ENCODE measurements at places on chromosomes 13 and 19.

GRCh38 chr13:24727731-24728601 is 36.0 kb upstream of the RNF17 start:
- H3K27me3 ChIP-seq = peaks cover 11% of the 10 kb centered on the region
- no peak overlapping the region for H3K4me3 ChIP-seq
- DNase-seq = peak; percentile 76

GRCh38 chr19:6417713-6418561 is 6.7 kb downstream of the KHSRP start:
- peaks cover 92% of the 10 kb centered on the region for H3K36me3 ChIP-seq
- H3K4me3 ChIP-seq = no peak overlapping the region
- no peak for DNase-seq
- H3K27me3 ChIP-seq = no peaks in the 10 kb centered on the region

DNA sequence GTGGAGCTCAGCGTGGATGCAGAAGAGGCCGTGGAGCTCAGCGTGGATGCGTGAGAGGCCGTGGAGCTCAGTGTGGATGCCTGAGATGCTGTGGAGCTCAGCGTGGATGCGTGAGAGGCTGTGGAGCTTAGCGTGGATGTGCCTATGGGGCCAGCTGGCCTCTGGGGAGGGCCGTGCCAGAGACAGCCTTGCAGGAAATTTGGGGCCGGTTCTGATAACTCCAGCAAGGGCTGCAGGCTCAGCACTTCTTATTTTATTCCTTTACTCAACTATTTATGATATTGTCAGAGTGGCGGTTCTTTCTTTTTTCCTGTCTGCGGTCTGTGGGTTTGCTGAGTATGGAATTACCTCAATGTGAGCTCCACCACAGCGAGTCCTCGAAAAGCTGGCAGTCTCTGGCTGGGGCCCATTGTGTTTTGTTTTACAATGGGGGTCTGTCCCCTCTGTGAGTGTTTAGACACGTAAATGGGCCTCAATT is 17.8 kb upstream of the TMEM255B start:
- H3K36me3 ChIP-seq = no peaks in the 10 kb centered on the region
- peaks cover 20% of the 10 kb centered on the region for H3K4me1 ChIP-seq
- DNase-seq = peak; percentile 56

DNA sequence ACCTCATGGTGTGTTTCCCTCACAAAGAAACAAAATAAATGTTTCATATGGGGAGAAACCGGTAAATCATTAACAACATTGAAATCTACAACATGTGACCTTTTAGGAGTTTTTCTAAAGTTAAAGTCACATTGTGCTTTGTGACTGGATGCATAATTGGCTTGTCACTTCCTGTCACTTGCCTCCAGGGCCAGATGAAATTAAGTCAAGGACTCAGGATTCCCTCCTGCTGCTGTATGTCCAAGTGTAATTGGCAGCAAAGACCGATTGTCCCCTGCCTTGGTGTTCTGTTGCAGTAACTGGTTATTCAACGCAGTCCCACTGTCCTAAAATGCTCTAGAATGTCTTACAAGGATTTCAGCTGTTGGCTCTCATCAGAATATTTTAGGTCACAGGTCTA is 448.2 kb downstream of the LIG4 start:
- no peak overlapping the region for H3K27ac ChIP-seq
- DNase-seq = no peak
- H3K27me3 ChIP-seq = no peaks in the 10 kb centered on the region
- H3K36me3 ChIP-seq = no peaks in the 10 kb centered on the region

DNA sequence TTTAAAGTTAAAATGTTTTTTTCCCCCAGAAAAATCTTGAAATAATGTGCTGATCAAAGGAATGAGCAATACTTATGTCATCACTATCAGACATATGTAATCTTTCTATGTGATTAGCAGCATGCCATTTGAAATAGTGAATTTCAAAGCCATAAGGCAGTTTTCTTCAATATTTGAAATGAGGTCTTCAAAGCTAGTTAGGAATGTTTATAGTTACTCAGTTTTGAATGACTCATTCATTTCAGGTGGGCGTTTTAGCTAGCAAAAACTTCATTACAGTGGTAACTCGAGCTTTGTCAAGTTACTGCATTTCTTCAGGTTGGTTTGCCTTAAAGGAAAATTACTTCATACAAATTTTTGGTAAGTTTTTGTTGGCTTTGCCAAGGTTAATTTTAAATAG is 102.1 kb downstream of the ATP8A2 start:
- no peak for DNase-seq
- H3K36me3 ChIP-seq = no peaks in the 10 kb centered on the region

- H3K4me3 ChIP-seq = no peak overlapping the region
- H3K27me3 ChIP-seq = no peaks in the 10 kb centered on the region
- no peaks in the 10 kb centered on the region for H3K36me3 ChIP-seq
- H3K27ac ChIP-seq = 0 out of 2 replicates have a peak overlapping the region, but pooled peaks have one; percentile 1
- peaks cover 45% of the 10 kb centered on the region for H3K4me1 ChIP-seq
- DNase-seq = no peak
Observed at GRCh38 chr13:48159401-48159800, 64.5 kb upstream of the MED4 start.

GRCh38 chr13:105050686-105051085 is 1484.8 kb downstream of the EFNB2 start:
- no peak for DNase-seq
- no peaks in the 10 kb centered on the region for H3K36me3 ChIP-seq
- H3K4me3 ChIP-seq = no peak overlapping the region
- no peak overlapping the region for H3K27ac ChIP-seq

DNA sequence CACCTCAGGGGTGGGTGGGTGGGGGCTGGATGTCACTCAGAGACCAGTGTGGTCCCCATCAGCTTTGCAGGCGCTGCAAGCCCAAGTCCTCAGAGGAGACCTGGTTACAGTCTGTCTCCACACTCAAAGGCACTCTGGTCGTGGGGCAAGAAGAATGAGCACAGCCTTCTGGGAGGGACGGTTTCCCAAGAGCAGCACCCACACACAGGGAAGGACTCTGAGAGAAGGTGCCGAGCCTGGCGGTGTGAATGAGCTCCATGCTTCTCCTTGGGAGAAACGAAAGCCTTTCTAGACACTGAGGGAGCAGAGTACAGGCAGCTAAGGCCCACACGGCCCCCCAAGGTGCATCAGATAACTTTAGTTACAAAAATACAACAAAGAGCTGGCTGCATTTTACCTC is 473.6 kb downstream of the FOXO1 start:
- H3K27me3 ChIP-seq = peaks cover 38% of the 10 kb centered on the region
- no peak for DNase-seq
- H3K27ac ChIP-seq = no peak overlapping the region
- no peaks in the 10 kb centered on the region for H3K36me3 ChIP-seq
- peaks cover 8% of the 10 kb centered on the region for H3K4me1 ChIP-seq

- H3K4me3 ChIP-seq = no peak overlapping the region
- DNase-seq = no peak
Observed at GRCh38 chr19:2215281-2215751, 20.8 kb downstream of the PLEKHJ1 start.

DNA sequence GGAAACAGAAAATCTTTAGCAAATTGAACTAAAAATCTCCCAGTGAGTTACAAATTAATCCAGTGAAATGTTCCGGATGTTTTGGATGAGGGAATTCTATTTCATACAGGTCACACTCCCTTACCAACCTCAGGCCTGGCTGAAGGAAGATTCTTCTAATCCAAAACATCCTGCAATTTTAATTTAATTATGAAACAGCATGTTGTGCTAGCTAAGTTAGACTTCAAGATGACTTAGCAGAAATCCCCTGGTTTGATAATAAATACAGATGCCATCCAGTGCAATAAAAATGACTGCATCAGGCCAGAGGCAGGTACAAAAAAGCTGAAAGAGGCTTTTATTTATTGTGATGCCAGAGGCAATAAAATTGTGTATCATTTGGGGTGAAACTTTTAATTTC is 96.7 kb upstream of the CLDN10 start:
- H3K4me1 ChIP-seq = no peaks in the 10 kb centered on the region
- no peaks in the 10 kb centered on the region for H3K36me3 ChIP-seq
- no peak overlapping the region for H3K27ac ChIP-seq
- H3K4me3 ChIP-seq = no peak overlapping the region
- H3K27me3 ChIP-seq = no peaks in the 10 kb centered on the region

GRCh38 chr13:41621716-41622431 is 164.5 kb downstream of the RGCC start:
- H3K4me1 ChIP-seq = no peaks in the 10 kb centered on the region
- no peaks in the 10 kb centered on the region for H3K27me3 ChIP-seq
- H3K4me3 ChIP-seq = no peak overlapping the region
- no peak for DNase-seq

- H3K4me3 ChIP-seq = no peak overlapping the region
- no peaks in the 10 kb centered on the region for H3K27me3 ChIP-seq
- no peak overlapping the region for H3K27ac ChIP-seq
- no peak for DNase-seq
- no peaks in the 10 kb centered on the region for H3K4me1 ChIP-seq
Observed at GRCh38 chr13:87884884-87885283, 213.7 kb downstream of the SLITRK5 start.

DNA sequence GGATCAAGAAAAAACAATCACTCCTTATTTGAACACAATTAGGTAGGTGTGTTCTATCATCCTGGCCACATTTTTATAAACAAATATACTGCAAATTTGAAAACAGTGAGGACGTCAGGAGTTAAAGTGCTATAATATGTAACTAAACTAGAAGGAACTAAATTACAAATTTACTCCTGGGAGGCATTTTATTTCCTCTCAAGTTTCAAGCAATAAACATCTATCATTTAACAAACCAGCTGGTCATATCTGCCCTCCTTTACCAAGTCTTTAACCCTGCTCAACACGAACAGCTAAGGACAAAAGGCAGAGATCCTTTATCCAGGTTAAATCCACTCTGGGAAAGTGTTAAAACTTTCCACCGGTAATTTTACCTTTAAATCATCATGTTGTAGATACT is 26.5 kb downstream of the ANKRD10 start:
- no peaks in the 10 kb centered on the region for H3K4me1 ChIP-seq
- no peaks in the 10 kb centered on the region for H3K27me3 ChIP-seq
- H3K4me3 ChIP-seq = no peak overlapping the region
- DNase-seq = no peak
- peaks cover 28% of the 10 kb centered on the region for H3K36me3 ChIP-seq

GRCh38 chr13:106464076-106464475 is 71.4 kb downstream of the EFNB2 start:
- H3K4me3 ChIP-seq = no peak overlapping the region
- H3K27ac ChIP-seq = no peak overlapping the region
- no peaks in the 10 kb centered on the region for H3K4me1 ChIP-seq
- H3K27me3 ChIP-seq = no peaks in the 10 kb centered on the region
